ENCODE measurements at places on chromosomes 16 and 17. TPM values are rescaled to one million over a fixed set of nuclear protein-coding genes. Genes with fewer than 3 reads are reported as not detected.

The NPIPB13 gene
- total RNA-seq: 1.4 TPM

The ASIC2 gene
- 2.1 TPM for total RNA-seq

The GUCY2D gene
- not detected for total RNA-seq

The GPR142 gene
- total RNA-seq: not detected

The PRSS22 gene
- total RNA-seq: 5.4 TPM

The GAS7 gene
- 0.20 TPM for total RNA-seq

The SSTR5 gene
- total RNA-seq: 0.40 TPM

The ABCA3 gene
- total RNA-seq: 13.2 TPM

The SLC2A4 gene
- total RNA-seq: 0.35 TPM

The SNF8 gene
- total RNA-seq: 133 TPM

The UMOD gene
- total RNA-seq: not detected

DNA sequence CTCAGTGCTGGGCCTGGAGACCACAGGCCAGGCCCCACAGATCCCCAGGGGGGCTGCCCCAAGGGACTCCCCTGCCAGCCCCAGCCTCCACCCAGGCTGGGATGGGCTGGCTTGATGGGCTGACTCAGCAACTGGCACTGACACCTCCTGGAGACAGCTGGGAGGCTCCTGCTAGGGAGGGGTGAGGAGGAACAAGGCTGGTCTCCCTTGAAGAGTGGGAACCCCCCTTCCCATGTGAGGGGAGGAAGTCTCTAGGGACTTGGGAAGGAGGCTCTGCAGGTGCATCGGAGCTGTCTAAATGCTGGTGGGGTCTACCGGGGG lies 10.4 kb downstream of the NHERF1 start:
- DNase-seq: no peak

GRCh38 chr17:60137731-60138130 lies 12.0 kb upstream of the CA4 start:
- DNase-seq: no peak

GRCh38 chr17:1714427-1714979 lies 4.3 kb upstream of the TLCD2 start:
- DNase-seq: peak; percentile 94

DNA sequence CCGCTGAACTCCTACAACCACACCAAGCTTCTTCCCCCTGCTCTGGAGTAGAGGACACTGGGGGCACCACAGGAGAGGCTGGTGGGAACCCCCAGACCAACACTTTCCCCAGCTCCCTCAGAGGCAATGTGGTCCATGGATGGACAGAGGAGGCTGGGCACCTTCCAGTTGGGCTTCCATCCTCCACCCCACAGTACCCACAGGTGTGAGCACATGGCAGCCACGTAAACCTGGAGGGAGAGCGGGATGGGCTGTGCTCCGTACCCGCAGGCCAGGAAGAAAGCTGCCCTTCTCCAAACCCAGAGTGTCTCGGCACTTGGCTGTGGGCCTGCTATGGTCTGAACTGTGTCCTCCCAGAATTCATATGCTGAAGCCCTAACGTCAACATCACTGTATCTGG lies 1.7 kb downstream of the SGSH start:
- DNase-seq: no peak

- DNase-seq: no peak
Observed at GRCh38 chr17:48831549-48831883, 681 bp downstream of the CALCOCO2 start.

DNA sequence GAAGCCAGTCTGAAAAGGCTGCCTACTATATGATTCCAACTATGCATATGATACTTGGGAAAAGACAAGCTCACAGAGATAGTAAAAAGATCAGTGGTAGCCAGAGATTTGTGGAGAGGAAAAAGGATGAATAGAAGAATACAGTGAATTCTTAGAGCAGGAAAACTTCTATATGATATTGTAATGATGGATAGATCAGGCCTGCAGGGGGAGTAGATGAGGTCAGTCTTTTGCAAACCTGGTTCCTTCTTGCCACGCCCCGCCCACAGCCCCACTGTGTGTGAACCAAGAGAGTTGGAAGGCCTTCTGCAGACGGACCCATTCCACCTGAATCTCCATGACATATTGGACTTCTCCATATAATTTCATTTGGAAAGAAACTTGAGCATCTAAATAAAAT lies 761 bp upstream of the CCL8 start:
- no peak for DNase-seq

GRCh38 chr17:81888105-81888987 lies 3.0 kb downstream of the ALYREF start:
- no peak for DNase-seq

DNA sequence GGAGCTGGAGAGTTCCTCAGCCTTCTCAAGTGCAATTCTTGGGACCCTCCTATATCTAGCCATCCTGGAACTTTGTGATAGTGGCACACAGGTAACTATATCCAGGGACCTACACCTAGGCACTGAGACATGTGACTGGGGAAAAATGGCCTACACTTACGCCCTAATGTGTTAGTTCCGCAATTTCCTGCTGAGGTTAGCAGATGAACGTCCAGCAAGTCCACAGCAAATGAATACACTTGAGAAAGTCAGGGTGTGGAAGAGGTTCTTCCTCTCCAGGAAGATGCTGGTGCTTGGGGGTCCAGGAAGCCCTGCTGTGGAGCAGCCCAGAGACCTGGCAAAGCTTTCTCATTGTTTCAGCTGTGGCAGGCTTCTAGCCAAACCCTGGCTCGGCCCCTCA lies 20.8 kb downstream of the PIK3R5 start:
- DNase-seq: no peak

GRCh38 chr16:74322301-74322710 lies 25.7 kb downstream of the PSMD7 start:
- no peak for DNase-seq

DNA sequence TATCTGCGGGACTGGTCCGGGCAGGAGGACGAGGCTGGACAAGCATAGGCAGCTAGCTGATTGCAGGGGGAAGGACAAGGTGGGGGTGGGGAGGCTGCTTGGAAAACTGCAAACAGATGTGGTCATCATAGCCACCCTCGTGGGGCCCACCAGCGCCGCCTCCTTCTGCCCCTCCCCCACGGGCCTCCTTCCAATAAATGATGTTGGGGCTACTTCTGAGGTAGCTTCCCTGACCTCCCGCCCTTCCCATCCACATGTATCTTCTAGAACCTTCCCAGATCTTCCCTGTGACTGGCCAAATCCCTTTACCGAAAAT lies 12.3 kb upstream of the CDC42EP4 start:
- no peak for DNase-seq

DNA sequence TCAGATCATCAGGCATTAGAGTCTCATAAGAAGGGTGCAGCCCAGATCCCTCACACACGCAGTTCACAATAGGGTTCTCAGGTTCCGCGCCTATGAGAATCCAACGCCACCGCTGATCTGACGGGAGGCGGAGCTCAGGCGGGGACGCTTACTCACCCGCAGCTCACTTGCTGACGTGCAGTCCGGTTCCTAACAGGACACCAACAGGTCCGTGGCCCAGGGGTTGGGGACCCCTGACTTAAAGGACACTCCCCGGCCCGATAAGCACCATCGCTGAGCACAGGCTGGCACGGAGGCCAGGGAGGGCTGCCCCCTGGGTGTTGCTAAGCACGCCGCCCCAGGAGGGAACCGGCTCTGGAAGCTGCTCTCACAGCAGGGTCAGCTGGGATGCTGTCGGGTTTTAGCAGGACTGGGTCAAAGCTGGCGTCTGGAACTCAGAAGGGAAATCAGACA lies 30.1 kb upstream of the BAHCC1 start:
- peak; percentile 47 for DNase-seq

DNA sequence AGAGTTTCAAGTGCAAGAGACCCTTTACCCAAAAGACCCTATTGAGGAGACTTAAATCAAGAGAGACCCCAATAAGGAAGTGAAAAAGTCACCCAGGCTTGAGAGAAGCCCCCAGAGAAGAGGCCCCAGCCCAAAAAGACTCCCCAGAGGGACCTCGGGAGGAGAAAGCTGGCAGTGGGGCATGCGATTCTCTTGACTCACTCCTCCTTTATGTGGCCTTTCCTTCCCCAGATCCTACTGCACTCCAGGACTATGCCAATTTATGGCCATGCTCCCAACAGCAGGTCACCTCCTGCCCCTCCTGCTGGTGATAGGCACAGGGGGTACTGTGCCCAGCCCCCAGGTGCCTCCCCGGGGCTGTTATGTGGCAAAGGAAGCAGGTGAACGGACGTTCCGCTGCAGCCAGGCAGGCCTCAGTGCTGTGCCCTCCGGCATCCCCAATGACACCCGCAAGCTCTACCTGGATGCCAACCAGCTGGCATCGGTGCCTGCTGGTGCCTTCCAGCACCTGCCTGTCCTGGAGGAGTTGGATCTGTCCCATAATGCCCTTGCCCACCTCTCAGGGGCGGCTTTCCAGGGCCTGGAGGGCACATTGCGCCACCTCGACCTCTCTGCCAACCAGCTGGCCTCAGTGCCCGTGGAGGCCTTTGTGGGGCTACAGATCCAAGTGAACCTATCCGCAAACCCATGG lies 16.3 kb downstream of the LRRC3C start:
- DNase-seq: no peak

DNA sequence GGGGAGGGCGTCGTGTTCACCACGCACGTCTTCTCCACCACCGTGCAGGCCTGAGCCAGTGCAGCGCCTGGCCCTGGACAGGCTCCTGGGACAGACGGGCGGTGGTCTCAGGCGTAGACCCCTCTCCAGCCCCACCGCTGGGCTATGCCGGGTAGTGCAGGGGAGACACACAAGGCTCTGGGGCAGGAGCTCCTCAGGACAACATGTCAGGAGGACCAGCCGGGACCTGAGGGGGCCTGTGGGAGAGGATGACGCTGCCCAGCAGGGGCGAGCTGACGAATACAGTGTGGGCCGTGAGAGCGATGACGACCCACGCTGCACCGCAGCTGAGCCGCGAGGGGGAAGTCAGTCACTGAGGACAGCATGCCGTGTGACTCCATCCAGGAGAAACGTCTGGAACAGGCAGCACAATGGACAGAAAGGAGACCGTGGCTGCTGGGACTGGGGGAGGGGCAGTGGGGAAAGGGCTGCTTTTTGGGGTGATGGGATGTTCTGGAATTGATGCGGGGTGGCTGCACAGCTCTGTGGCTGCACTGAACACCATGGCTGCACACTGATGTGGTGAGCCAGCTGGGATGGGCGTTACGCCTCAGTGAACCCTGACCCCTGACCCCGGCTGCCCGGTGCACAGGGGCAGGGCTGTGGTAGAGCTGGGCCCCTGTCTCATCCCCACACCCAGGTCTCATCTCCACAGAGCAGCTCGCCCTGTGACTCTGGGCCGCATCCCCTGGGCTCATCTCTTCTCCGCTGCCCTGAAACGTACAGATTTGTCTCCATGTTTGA lies 20.2 kb downstream of the DNASE1 start:
- no peak for DNase-seq
